LHCN-M2 (cell line): ENCODE measurements at places on chromosomes 1 and 21. TPM values are rescaled to one million over a fixed set of nuclear protein-coding genes. Genes with fewer than 3 reads are reported as not detected.

The B3GALT5 gene
- total RNA-seq: 1.3 and 1.6 TPM in 2 replicates

The TSSK3 gene
- 0.40 TPM in 1 of 2 replicates, not detected in the other for total RNA-seq

The MROH9 gene
- total RNA-seq: not detected in 2 replicates

The GBP3 gene
- total RNA-seq: 67.6 and 72.9 TPM in 2 replicates

GRCh38 chr1:145974721-145975120 is 10.2 kb downstream of the POLR3GL start:
- no peak for DNase-seq

DNA sequence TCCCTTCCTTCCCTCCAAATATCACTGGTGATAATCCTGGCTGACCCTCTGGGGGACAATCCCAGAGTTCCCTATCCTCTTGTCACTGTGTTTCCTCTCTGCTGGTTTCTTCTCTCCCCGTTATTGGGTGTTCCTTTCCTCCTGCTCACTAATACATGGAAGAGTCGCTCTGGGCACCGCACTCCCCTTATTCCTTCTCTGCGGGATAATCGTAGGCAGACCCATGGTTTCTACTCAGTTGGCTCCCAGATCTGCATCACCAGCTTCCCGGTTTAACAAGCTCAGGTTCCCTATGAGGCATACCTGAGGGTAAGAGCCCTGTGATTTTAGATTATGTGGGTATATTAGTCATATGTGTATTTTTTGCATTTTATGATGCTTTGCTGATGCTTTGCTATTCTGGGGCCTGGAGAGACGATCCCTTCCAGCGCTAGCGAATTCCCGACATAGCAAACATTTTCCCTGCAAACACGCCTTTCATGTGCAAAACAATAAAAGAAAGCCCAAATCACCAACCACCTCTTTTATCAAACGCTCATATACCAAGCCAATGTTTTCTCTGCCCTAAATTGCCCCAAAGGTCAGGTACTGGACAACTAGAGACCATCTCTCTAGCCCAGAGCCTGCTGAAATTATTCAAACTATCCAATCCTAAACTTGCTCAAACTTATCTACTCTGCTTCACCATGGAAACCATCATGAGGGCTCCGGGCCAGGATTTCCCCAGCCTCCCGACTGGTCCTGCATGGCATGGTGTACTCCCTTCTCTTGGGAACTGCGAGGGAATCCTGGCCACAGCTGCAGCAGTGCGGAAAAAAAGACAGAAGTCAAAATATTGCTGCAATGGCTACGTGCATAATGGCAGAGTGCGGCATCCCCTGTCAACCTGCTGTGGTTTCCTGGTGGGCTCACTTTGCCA is 84.2 kb downstream of the PCP4 start:
- no peak for DNase-seq

DNA sequence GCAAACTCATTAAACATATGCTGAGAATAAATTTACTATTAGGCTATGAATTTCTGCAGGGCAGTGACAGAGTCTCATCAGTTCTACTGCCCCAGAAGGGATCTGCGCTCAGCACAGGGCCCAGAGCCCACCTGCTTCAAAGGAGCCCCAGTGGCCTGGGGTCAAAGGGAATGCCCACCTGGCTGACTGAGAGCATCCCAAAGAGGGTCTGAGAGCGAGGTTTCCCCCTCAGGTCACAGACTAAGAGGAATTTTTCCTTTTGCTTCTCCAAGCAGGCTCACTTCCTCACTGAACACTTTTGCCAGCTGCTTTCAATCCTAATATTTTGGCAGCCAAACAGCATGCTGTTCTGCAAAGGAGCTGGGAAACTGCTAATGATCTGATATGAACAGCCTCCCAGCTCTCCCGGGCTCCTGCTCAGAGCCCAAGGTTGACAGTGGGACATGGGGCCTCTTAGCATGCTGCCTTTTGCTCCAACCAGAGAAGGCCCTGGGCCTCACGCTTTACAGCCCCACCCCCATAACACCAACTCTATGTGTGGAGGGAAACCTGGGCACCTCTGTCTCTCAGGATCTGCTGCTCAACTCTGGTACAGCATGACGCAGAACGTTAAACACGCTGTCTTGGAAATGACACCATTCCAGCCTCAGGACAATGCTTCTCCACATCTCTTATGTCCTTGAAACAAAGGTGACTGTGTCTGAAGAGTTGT is 70.7 kb upstream of the SYT6 start:
- DNase-seq: no peak

GRCh38 chr1:31617916-31618746 is 642 bp downstream of the HCRTR1 start:
- DNase-seq: peak; percentile 11

GRCh38 chr1:201469645-201470074 is 672 bp upstream of the PHLDA3 start:
- no peak for DNase-seq

- DNase-seq: no peak
These were observed 352.3 kb upstream of the B3GALT2 start for GRCh38 chr1:193538680-193539079.
